ENCODE measurements at places on chromosomes 5 and 9.

DNA sequence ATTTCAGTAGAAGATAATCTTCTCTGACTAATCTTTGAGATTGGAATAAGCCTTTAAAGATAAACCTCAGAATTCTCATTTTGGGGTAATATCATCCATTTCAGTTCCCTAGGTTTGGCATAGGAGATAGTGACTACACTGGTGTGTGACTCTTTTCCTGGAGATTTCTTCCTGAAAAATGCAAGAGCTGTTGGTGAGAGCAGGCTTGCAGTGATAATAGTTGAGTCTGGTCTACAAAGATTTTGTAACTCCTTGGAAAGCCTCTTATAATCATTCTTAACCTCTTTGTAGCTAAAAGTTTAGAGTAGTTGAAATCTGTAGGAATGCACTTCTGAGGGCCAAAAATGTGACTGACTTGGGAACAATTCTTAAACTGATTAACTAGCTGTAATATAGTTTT lies 23.4 kb downstream of the RANBP17 start:
- DNase-seq, result no peak

DNA sequence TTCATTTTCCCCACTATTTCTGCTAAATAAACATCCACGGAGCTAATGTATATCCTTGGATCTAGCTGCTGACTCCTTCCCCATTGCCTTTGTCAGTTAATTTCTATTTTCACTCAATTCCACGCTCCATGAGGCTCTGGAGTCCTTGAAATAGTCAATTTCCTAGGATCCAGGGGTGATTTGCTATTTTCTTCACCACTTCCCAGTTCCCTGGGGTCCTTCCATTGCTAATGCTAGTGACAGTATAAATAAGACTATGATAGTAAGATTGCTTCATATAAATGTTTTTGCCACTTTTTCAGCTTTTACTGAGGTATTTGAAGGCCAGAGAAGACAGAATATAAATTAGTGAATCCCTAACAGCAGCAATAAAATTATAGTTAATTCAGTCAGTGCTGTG lies 13.1 kb downstream of the TSSK1B start:
- no peak for DNase-seq

DNA sequence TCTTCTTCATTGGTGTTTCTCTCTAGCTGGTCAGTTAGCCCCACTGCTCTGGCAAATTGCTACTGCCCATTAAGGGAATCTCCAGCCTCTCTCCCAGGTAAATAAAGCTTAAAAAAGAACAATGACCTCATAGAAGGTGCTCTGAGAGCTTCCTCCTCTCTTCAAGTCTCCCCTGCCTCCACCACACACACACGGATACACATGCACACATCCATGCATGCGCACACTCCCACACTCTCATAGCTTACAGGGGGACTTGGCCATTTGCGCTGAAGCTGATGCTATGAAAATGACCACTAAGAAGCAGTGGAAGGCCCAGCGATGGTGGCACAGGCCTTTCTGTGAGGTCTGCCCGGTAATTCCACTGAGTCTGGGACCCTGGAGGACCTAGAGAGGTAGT lies 250.9 kb downstream of the AOPEP start:
- peak; percentile 33 for DNase-seq

GRCh38 chr5:151383011-151383410 lies 35.7 kb upstream of the SLC36A2 start:
- DNase-seq, result peak; percentile 53

Measured in NCI-H2029 (cell line).